ENCODE measurements at places on chromosomes 1 and 21.

- no peak for DNase-seq
Measured at GRCh38 chr1:23370709-23371584, 1.3 kb upstream of the ZNF436 start.

DNA sequence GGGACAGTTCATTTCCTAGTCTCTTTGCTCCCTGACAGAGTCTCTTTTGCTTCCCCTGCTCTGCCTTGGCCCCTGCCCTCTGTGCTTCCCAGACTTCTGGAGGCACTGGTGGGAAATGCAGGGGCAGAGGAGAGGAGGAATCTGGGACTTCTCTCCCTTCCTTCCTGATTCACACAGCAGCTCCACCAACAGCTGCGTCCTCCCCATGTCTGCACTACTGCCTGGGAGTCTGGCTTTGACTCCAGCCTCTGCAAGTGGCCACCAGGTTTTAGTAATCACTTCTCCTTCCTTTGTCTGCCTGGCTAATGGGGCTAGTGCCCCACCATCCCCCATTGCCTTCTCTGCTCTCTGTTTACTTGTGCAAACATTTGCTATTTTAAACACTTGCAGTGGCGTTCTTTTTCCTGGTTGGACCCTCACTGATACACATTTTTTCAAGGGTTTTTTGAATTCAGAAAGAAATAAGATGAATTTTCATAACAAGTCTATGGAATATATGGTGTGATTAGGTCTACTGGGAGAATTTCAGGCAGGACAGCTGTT lies 21.9 kb downstream of the FASLG start:
- no peak for DNase-seq

- DNase-seq = no peak
Measured at GRCh38 chr21:32184065-32184464, 94.8 kb downstream of the MIS18A start.

- DNase-seq = no peak
Measured at GRCh38 chr1:81410941-81411340, 389.8 kb upstream of the ADGRL2 start.

GRCh38 chr1:193539731-193540459 lies 353.5 kb upstream of the B3GALT2 start:
- DNase-seq = no peak

DNA sequence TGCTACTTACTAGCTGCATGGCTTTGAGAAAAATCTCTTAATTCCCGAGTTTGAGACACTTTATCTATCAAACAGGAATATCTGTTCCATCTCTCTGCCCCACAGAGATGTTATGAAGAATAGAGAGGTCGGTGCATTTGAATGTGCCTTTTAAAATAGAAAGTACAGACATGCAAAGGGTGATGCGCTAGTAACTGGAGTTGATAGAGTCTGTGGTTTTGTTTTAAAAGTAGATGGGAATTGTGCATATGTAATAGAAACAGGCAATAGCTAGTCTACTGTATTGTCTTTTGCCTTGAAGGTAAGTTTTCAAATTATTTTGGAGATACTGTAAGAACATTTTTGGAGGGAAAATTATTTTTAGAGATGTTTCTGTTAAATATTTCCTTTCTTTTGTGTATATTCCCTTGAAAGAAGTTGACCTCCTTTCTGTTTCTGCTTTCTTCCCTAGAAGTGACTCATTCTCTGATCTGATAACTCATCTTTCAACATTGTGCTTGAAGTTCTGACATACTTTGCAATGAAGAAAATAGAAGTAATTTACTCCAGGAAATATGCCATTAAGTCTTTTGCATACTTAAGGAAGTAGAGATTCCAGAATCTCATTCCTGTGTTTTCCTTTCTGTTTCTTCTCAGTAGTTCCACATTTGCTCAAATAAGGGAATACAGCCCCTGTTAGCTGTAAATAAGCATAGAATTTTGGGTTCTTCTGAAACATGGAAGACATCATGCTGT lies 151.6 kb downstream of the SDCCAG8 start:
- DNase-seq = no peak

DNA sequence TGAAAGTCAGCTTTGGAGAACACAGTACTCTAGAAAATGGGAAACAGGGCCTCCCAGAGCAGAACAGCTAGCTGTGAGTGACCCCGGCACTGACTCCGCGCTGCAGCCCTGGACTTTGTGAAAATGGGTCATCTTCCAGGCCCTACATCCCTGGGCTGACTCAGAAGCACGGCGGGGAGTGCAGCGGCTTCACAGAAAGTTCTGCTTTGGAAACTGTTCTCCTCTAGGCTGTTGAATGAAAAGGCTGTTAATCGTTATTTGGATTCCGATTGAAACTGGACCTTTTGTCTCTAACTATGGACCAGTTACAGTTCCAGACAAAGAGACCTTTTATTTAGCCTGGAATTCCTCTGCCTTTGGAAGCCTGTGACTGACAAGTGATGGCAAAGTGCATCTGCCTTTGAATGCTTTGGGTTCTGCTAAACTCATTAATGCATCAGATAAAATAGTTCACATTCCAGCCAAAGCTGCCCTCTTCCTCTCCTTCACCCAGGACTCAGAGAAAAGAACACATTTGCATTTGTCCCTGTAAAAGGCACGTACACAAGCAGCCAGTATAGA lies 144.9 kb upstream of the HOOK1 start:
- DNase-seq = no peak

- peak; percentile 6 for DNase-seq
Measured at GRCh38 chr21:42010507-42011495, 641 bp upstream of the ZBTB21 start.

DNA sequence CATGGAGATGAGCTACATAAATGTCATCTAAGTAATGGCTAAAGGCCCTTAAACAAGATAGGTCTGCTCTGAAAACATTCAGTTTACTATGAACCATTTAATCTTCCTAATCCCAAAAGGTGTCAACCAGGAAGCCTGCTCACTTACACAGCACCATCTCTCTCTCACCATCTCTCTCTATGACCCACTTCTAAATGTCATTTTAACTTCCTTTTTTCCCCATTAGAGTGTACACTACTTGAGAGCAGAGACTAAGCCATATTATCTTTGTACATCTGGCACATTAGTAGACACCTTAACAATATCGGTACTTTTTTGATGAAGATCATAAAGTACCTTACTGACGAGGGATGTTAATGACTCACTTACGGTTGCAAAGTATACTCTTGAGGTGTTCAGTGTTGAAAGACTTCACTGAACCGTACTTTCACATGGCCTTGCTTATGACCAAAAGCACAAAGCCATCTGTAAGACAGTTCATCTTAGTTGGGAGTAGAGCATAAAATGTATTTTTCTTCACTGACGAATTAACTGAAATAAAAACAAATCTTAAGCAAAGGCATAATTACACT lies 25.4 kb downstream of the FBXO42 start:
- DNase-seq = no peak

DNA sequence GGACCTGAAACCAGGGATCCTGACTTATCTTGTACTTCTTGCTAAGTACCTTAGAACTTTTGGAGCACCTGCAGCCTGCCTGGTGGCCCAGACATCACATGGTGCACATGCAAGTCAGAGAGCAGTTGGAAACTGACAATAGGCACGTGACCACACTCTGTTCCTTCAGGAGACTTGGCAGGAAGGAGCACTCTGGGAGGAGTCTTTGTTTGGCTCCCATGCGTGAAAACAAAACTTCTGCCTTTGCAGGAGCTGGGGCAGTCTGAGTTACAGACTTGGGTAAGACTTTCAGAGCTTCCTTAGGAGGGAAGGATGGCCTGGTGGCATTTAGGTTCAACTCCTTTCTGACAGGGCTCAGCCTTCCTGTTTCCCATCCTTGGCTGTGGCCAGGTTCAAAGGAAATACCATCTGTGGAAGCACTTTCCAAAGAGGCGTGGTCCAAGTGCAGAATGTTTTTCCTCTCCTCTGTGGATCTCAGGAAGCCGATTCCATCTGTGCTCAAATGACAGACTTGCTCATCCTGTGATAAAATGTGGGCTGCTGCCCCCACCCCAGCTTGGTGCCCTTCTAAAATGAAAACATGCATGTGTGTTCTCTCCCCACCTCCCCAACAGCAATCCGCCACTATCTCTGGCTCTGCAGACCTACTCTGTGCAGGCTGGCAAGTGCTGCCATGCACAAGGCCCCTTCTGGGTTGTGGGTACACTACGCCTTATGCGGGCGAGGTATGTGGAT lies 14.1 kb upstream of the ZNF436 start:
- DNase-seq = no peak

- DNase-seq = no peak
Measured at GRCh38 chr1:158124034-158124433, 56.7 kb upstream of the CD1D start.

- no peak for DNase-seq
Measured at GRCh38 chr21:29235714-29236197, 63.0 kb upstream of the BACH1 start.

- DNase-seq = no peak
Measured at GRCh38 chr1:184315254-184315653, 71.6 kb upstream of the C1orf21 start.

DNA sequence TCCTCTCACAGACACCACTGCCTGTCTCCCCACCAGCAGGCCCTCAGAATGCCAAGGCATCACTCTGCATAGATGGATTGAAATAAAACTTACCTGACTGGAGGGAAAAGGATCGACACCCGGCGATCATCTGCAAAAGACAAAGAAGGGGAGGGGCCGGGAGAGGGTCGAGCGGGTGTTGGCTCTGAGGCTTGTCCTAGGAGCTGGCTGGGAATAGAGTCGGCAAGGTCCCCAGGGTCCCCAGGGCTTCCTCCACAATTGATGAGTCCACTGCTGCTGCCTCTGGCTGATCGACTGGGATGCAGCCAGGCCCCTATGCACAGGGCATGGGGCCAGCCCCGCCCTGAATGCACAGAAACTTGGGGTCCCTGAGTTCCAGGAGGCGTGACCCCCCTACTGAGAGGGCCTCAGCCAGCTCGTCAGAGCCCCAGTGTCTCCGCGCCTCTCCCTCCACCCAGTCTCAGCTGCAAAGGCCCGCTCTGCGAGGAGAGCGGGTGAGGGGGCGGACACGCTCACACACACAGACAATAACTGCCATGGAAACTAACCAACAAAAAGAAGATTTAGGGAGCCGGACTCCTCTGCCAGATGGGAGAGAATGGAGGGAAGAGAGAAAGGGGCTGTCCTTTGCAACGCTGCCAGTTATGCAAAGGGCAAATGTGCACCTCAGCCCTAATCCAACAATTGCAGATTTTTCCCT lies at the start of gene KLHDC8A:
KLHDC8A (minus strand) TSS at position 483 of the 700 bp plus-strand sequence. CDS start 13,318 bp downstream, outside the sequence.
- DNase-seq = no peak

DNA sequence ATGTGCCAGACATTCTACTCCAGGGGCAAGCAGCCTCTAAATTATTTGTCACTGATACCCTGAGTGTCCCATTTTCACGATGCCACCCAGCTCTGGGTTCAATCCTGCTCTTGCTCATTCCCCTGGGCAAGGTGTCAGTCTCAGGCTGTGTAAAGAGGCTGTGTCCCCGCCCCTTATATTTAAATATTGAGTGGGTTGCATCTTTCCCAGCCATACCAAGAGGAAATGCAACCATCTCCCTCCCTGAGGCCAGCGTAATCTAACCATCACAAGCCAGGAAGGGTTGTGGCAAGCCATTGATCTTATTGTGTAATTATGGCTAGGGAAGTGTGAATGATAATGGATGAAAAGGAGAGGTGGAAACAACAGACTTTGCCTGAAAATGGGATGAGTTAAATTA lies 54.7 kb upstream of the CLDN14 start:
- DNase-seq = no peak

DNA sequence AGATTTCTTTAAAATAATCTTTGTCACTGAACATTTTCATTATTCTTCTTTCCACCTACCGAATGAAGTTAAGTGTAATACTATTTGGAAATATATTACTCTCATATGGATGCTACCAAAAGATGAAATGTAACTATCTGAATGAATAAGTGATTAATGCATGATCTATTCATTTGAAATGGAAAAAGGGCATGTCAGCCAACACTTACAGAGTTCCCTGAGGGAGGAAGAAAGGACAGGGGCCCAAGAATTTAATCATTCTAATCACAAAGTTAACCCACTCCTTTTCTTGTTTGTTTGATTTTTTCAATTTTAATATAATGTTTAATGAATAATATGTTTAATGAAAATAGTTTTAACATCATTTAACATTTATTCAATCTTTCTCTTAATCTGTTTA lies 129.4 kb downstream of the ZC3H11B start:
- no peak for DNase-seq

GRCh38 chr1:116855773-116856201 lies 53.9 kb upstream of the PTGFRN start:
- DNase-seq = no peak

DNA sequence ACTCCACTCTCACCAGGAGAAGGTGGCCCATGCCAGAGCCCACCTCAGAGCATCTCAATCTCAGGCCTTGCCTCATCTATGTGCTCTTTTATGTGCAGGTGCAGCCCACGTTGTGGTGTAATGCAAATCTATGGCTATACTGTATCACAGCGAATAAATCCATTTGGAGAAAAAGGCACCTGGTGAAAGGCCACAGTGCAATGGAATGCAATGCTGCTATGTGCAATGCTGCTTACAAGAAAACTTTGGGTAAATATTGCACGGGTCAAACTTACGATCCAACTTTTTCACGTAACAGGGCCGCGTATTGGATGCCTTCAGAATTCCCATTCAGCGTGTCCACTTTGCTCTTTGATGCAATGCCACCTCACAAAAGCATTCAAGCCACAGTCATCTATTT lies 13.5 kb downstream of the ZBTB18 start:
- DNase-seq = no peak

DNA sequence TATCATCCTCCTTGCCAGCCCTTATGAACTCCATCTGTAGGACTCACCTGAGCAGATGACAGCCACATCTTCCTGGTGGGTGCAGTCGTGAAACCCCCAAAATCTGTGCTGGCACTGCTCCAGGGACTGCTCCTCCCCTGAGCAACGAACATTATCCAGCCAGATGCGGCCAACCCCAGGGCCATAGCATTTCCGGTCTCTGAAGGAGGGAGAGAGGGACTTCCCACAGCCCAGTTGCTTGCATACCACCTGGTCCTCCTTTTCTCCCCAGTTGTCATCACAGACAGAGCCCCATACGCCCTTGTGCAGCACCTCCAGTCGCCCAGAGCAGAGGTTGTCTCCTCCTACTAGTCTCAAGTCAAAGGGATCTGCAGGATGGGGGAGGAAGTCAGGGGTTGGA lies 8.5 kb downstream of the CD5L start:
- DNase-seq = no peak
